ENCODE measurements at places on chromosomes 7 and 10.

DNA sequence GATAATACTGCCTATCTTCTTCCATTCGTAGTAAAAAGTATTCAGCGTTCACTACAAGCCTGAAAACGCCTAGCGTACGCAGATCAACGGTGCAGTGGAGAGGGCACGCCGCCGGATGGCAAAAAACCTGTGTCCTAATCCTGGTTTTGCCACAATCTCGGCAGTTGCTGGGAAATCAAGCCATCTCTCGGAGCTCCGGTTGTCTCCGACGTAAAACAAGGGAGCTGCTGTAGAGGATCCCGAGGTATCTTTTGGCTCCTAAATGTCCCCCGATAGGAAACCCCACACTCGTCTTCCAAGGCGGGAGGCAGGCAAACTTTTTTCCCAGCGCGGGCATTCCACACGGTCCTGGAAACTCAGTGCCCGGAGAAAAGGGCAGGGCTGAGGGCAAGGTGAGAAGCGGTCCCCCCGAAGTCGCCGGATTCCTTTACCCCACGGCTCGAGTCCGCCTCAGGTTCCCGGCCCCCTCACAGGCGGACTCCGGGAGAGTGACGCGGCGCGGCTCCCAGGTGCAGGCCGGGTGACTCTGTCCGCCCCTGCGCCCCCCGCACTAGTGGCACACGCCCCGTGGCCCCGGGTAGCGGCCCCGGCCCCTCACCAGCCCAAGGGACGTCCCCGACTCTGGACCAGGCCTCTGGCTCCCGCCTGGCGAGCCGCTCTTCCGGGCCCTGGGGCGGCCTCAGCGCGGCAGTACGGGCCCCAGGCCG is 649 bp downstream of the IDE start:
- DNase-seq, result no peak

GRCh38 chr7:88278881-88279280 is 27.8 kb downstream of the STEAP4 start:
- DNase-seq, result no peak

- DNase-seq, result no peak
Observed at GRCh38 chr7:15439853-15440252, 122.0 kb downstream of the AGMO start.

- no peak for DNase-seq
Observed at GRCh38 chr10:100907175-100907574, 5.6 kb upstream of the SLF2 start.

DNA sequence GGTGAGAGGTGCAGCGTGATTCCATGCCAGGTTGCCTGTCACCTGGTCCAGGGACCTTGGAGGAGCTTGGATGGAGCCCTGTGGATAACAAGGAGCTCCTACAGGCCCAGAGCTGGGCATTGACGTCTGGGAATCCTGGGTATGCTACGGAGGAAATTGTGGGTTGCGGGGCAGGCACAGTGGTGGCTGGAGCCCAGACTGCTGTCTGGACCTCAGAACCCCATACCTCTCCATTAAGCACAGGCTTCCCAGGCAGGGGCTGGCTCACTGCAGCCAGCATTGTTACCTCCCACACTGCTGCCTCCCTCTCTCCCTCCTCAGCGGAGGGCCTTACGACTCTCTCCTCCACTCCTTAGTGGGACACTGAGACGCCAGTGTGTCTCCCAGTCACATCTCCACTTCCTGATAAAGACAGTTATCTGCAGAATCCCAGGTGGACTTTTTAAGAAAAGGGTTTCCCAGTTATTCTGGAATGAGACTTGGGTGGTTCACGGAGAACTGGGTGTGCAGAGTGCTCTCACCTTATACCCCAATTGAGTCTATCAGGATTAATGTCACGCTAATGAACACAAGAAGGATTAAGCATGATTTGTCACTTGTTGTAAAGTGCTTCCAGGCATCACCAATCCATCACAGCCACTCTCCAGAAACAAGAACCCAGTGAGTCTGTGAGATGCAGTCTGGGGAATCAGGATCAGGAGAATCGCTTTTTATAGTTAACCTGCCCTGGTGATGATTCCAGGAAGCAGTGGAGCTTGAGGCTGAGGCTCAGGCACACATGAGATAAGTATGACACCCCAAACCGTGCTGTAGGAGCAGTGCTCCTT is 309.4 kb downstream of the RPS24 start:
- no peak for DNase-seq

DNA sequence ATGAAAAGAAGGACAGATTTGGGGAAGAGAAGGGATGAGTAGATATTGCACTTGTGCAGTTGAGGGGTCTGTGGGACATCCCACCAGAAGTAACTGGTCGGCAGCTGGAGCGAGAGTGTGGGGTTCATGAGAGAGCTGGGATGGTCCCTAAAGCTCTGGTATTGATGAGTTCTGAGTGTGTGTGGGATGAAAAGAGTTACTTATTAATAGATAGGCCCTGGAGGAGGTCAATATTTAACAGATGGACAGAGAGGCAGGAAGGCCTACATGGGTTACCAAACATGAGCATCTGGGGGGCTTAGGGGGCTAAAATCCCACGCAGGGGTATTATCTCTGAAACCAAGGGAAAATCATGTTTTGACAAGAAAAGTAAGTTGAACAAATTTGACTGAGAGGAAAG is 95.7 kb upstream of the SFMBT2 start:
- no peak for DNase-seq

GRCh38 chr10:117165538-117166417 is 27.7 kb upstream of the VAX1 start:
- no peak for DNase-seq

DNA sequence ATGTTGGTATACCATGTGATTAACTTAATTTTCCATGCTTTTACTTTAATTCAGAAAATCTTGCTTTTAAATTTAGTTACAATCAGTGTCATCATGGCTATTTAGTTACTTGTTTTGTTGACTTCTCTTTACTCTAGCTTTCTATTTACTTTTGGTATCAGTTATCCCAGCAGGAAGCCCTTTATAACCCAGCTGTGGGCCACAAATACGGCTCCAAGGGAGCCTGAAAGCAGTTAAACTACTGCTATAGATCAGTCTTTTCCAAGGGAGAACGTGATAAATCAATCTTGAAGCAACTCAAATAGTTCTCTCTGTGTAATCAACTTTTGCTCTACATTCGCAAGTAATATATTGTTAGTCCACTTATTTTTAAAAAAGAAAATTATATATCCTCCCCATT is 287.4 kb downstream of the CACNA2D1 start:
- no peak for DNase-seq

- no peak for DNase-seq
Observed at GRCh38 chr10:92867235-92867634, 18.9 kb downstream of the EXOC6 start.

GRCh38 chr7:20839987-20840386 is 53.3 kb upstream of the SP8 start:
- DNase-seq, result no peak

DNA sequence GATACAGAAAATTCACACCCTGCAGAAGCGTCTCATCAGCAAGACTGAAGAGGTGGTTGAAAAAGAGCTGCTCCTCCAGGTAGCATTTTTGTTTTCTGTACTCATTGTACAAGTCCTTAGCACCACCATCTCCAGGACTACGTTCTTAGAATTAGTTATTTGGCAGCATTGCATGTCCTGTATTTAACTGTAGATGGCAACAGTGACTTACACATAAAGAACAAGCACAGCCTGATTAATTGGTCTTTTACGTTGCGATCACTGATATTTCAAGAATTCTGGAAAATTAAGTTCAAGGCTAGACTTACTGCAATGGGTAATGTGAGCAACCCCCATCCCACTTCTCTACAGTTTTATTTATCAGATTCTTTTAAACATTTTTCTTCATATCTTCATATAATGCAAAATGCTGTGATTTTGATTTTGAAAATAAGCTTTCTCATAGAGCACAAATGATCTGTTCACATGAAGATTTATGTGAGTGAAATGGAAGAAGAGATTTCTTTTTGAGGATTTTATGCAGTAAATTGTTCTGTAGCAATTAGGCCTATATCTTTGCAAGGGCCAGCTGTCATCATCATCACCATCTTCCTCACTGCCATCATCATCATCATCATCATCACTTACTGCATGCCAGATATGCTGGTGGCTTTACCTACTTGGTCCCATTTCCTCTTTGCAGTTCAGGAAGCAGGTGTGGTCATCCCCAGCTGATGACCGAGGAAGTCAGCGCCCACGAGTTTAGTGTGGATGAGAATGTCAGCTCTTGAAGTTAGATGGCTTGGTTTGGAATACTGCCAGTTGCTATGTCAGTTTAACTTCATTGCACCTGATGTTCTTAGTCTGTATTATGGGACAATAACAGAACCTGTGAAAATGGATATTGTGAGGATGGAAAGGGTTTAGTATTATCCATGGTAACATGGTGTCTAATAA is 53.4 kb downstream of the CFAP58 start:
- DNase-seq, result no peak

DNA sequence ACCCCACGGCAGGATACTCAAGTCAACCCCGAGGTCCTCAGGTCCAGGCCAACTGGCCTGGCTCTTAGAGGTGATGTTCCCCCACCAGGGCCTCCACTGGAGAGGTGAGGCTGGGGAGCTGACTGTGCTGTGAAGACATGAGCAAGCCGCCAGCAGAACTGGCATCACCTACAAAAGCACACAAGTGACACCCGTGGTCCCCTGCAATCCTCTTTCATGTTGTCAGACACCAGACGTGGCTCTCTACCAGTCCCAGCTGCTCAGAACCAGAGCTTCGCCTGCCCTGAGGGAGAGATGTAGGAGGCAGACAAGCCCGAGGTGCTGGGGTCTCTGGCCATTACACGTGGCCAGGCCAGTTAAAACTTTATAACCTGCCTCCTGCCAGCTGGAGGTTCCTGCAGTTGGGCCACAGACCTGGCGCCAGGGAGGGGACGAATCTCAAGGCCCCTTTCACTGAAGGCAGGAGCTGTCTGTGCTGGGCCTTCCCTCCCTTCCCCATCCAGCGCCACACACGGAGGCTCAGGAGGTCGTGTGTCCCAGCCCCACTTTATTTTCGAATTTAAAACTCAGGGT is 2.2 kb downstream of the COMTD1 start:
- DNase-seq, result no peak

DNA sequence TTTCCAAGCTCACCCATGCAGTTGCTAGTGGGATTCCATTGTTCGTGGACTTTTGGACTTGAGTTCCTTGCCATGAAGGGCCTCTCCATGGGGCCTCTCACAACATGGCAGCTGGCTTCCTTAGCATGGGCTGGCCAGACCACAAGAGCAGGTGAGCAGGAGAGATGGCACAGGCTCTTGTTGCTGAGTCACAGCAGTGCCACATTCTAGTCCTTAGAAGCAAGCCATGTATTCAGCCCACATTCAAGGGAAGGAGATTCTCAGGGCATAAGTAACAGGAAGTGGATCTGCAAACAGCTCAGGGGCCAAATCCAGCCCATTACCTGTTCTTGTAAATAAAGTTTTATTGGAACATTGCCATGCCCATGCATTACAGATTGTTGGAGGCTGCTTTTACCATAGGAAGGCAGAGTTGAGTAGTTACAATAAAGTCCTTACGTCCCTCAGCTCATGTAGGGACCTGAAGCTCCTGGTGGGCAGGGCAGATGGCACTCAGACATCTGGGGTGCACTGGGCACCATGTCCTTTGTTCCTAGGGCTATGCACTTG is 481.5 kb upstream of the FOXK1 start:
- DNase-seq, result no peak

DNA sequence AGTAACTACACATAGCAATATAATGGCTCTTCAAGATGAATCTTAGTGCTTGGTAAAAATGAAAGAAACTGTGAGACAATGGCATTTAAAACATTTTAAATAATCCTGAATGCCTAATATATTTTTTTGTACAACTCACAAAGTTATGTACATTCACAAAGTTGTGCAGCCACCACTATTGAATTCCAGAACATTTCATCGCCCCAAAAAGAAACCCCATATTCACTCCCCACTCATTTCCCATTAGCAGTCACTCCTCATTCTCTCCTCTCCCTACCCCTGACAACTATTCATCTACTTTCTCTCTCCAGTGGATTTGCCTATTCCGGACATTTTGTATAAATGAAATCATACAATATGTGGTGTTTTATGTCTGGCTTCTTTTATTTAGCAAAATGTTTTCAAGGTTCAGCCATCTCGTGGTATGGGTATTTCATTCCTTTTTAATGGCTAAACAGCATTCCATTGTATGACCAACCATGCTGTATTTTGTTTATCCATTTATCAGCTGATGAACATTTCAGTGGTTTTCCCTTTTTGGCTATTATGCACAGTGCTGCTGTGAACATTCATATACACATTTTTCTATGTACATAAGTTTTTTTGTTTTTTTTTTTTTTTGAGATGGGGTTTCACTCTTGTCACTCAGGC is 34.7 kb downstream of the ENTPD7 start:
- no peak for DNase-seq

- no peak for DNase-seq
Observed at GRCh38 chr10:113385021-113385999, 167.5 kb upstream of the HABP2 start.

- DNase-seq, result no peak
Observed at GRCh38 chr7:158206341-158206740, 381.3 kb downstream of the PTPRN2 start.

DNA sequence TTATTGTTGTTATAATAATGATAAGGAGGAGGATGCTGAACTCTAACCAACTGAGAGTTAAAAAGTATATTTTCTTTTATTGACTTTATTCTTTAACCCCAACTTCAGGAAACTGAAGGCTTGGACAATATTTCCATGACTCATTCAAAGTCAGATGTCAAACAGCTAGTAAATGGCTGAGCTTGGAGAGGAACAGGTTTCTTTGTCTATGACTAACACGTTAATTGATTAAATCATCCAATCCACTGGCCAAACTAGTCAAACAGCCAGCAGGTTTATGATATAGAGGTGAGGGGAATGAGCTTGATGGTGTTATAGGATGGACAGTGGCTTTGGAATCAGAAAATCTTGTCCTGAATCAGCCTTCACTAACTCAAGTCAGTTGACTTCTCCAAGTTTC is 119.1 kb upstream of the WDR11 start:
- no peak for DNase-seq

- DNase-seq, result no peak
Observed at GRCh38 chr7:143518521-143518920, 40.8 kb downstream of the TAS2R41 start.

GRCh38 chr10:109202111-109202510 is 721.2 kb downstream of the XPNPEP1 start:
- DNase-seq, result no peak

- DNase-seq, result no peak
Observed at GRCh38 chr7:95157381-95157780, 167.0 kb downstream of the PON1 start.

GRCh38 chr7:52168085-52168484 is 851.5 kb upstream of the COBL start:
- DNase-seq, result no peak

DNA sequence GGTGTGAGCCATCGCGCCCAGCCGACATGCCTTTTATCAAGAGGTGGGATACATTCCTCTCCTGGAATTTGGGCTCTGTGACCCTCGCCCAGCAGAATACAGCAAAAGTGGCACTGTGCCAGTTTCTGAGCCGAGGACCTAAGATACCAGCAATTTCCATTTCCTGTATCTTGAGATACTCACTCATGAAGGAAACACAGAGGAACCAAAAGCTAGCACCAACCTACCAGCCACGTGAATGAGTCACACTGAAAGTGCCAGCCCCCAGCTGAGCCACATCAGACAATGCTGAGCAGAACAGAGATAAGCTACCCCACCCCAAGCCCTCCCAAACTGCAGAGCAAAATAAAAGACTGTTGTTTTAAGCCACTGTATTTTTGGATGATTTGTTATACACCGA is 56.3 kb downstream of the CACUL1 start:
- no peak for DNase-seq

Data from SIG-M5 (cell line).